ENCODE measurements at places on chromosomes 7 and 10. TPM values are rescaled to one million over a fixed set of nuclear protein-coding genes. Genes with fewer than 3 reads are reported as not detected.

GRCh38 chr7:47714669-47715607, 133.0 kb upstream of the TNS3 start:
- DNase-seq = no peak

Gene AP4M1
- total RNA-seq = 16.7 TPM

- no peak for DNase-seq
Measured at GRCh38 chr7:142487124-142487523, 229.3 kb upstream of the PRSS58 start.

- DNase-seq = no peak
Measured at GRCh38 chr10:62562795-62563194, 188.6 kb downstream of the ZNF365 start.

DNA sequence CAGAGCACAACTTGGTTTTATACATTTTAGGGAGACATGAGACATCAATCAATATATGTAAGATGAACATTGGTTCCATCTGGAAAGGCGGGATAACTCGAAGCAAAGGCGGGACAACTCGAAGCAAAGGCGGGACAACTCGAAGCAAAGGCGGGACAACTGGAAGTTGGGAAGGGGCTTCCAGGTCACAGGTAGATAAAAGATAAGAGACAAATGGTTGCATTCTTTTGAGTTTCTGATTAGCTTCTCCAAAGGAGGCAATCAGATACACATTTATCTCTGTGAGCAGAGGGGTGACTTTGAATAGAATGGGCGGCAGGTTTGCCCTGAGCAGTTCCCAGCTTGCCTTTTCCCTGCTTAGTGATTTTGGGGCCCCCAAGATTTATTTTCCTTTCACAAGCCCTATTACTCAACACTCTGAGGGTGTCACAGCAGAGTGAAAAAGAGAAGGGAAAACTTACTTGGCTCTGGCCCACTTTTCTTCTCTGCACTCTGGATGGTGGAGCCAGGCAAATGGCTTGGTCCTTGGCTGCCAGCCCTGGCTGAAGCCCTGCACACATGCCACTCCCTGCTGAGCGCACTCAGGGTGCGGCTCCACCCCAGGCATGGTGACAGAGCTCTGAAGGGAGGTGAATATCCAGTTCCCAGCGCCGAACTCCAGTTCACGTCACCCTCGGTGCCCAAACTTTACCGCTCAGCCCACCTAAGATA, 46.7 kb downstream of the PARD3 start:
- DNase-seq = peak; percentile 83

DNA sequence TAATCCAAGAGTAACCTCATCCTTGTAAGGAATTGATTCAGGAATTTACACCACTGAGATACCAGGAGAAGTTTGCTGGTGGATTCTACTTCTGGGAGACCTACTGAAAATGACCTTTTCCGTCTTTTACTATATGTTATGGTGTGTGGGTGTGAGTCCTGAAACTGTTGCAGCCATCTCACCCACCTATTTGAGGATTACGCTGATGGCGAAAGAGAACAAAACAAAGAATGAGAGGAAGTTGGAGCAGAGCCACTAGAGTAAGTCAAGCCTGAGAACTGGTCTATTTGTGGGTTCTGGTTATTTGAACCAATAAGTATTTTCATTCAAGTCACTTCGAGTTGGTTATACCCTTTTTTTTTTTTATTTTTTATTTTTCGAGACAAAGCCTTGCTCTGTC, 12.7 kb upstream of the ABCC2 start:
- DNase-seq = no peak

DNA sequence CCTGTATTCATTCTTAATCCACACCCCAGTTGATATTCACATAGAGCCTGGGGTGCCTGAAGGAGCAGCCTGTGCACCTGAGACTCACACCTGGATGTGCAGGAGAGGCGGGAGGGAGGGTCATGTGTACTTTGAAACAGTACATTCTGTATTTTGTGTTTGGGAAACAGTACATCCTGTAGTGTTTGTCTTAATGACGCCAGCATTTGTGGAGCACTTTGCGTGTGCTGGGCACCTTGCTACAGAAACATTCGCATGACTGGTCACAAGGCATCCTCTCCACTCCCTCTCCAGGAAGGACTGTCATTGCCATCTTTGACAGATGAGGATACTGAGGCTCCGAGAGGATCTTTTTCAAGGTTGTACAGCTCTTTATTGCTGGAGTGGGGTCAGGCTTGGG, 132.1 kb downstream of the TACC2 start:
- DNase-seq = peak; percentile 26

DNA sequence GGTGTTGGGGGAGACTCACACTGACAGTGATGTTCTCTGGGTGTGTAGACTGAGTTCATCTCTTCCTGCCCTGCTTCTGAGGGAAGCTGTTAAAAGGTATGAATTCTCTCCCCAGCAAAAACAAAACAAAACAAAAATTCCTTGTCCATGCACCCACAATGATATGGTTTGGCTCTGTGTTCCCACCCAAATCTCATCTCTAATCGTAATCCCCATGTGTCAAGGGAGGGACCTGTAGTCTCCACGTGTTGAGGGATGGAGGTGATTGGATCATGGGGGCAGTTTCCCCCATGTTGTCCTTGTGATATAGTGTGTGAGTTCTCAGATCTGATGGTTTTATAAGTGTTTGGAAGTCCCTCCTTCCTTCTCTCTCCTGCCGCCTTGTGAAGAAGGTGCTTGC, 245.5 kb downstream of the GALNT17 start:
- DNase-seq = no peak

Gene GBF1
- total RNA-seq = 48.7 TPM

DNA sequence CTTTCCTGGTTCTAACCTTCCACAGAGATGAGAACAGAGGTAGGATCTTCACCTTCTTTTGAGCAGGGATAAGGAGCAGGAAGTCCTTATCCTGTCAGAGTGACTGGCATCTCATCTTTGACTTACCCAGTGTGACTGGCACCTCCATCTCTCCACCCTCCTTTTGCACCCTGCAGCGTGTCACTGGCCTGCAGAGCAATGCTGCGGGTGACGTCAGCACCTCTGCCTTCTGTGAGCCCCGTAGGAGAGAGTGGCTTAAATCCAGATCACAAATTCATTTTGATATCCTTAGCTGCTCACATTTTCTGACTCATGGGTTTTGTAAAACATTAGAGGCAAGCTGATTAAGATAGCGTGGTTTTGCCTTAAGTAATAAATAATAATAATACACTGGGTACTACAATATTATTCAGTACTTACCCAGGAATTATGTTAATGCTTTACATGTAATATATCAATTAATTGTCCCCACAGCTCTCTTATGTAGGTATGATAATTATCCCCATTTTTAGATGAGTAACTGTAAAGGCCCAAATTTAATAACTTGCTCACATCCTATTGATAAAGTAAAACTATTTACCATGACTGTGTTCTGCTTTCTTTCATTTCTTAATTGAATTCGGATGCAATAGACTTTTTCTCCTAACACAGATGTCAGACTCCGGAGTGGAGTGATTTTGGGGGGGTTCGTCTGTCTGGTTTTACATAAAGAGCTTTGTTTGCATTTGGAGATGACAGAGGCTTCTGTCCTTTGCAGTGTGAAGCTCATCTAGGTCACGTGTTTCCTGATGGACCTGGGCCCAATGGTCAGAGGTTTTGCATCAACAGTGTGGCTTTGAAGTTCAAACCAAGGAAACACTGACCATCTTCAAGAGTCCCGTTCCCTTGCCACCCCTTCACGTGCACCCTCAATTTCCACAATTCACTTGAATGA, 24.9 kb downstream of the MSRB2 start:
- no peak for DNase-seq
